Naive thymus-derived CD4-positive, alpha-beta T cell (primary cell): ENCODE measurements at places on chromosomes 6 and 20. TPM values are rescaled to one million over a fixed set of nuclear protein-coding genes. Genes with fewer than 3 reads are reported as not detected.

Gene OLIG3
- total RNA-seq: not detected

Gene MACROD2
- not detected for total RNA-seq

Gene TRIM39
- 26.4 TPM for total RNA-seq

Gene SRSF6
- 257 TPM for total RNA-seq

Gene GSTA2
- total RNA-seq: not detected
